Fibroblast of skin of left biceps (primary cell): ENCODE measurements at places on chromosomes 13 and 19.

DNA sequence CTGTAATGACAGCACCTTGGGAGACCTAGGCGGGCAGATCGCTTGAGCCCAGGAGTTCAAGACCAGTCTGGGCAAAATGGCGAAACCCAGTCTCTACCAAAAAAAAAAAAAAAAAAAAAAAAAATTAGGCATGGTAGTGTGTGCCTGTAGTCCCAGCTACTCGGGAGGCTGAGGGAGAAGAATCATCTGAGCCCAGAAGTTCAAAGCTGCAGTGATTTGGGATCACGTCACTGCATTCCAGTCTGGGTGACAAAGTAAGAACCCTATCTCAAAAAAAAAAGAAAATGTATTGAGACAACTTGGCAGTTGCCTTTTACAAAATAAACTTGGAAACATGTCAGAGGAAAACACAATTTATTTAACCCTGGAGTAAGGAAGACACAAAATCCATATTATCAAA lies 26.8 kb downstream of the RBM26 start:
- DNase-seq: no peak

DNA sequence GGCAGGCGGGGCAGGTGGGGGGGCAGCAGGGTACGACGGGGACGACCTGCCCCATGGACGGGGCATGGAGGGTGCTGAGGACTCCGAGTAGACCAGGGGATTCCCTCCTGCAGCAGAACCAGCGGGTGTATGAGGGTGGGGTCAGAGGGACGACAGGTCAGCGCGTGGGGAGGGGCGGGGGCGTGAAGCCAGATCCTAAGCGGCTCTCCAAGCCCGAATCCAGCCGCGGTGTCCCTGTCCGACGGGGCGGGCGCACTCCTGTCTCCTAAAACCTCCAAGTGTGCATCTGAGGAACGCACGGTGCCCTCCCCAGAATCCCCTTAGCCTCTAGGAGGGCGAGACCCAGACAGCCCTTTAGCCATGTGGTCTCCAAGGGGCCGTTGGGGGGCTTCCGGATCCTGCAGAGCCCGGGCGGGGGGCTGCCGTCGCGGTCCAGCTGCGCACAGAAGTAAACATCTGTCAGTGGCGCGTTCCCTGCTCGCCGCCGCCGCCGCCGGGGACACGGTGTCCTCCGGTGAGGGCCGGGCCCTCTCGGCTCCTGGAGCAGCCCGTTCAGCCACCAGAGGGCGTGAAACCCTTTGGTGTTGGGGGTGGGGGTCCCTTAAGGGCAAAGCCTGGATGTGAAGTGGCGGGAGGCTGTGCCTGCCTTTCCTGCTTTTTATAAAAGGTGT lies 730 bp downstream of the NRTN start:
- no peak for DNase-seq

- DNase-seq: no peak
Measured at GRCh38 chr13:74111399-74111798, 22.8 kb downstream of the KLF12 start.

DNA sequence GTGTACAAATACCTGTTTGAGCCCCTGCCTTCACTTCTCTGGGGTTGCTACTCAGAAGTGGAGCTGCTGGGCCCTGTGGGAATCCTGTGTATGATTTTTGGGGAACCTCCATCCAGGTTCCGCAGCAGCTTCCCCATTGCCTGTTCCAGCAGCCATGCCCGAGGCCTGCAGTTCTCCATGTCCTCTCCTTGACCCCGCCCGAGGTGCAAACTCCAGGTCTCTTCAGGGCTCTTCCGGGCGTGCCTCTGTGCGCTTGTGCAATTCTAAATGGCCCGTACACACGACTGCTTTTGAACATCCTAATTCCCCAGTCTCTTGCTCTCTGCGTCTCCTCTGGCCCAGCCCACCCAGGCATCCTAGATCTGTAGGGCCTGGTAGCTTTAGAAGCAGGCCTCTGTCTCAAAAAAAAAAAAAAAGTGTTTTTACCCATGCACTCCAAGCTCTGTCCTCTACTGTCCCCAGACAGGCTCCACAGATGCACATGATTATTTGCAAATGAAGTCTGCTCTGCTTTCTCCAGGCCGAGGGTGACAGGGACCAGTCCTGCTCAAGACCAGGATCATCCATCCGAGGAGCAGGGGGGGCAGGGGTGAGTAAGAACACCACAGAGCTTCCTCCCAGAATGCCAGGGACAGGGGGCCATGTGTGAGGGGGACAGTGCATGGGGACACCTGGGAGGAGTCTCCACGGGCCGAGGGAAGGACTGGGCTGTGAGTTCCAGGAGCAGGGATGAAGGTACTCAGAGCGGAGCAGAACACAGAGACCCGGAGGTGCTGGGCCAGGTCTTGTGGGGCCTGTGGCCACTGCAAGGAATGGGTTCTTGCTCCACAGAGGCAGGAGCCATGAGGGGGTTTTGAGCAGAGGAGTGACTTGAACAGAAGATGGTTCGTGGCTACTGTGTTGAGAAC lies 51.7 kb downstream of the SLC7A9 start:
- DNase-seq: no peak
